Central memory CD4-positive, alpha-beta T cell (primary cell): ENCODE measurements at places on chromosomes 4 and X.

- DNase-seq = no peak
Measured at GRCh38 chrX:2450681-2451080, 50.1 kb downstream of the DHRSX start.

GRCh38 chr4:151665022-151665784 is 95.6 kb downstream of the GATB start:
- DNase-seq = no peak

GRCh38 chr4:68287704-68288392 is 42.4 kb upstream of the TMPRSS11B start:
- no peak for DNase-seq

DNA sequence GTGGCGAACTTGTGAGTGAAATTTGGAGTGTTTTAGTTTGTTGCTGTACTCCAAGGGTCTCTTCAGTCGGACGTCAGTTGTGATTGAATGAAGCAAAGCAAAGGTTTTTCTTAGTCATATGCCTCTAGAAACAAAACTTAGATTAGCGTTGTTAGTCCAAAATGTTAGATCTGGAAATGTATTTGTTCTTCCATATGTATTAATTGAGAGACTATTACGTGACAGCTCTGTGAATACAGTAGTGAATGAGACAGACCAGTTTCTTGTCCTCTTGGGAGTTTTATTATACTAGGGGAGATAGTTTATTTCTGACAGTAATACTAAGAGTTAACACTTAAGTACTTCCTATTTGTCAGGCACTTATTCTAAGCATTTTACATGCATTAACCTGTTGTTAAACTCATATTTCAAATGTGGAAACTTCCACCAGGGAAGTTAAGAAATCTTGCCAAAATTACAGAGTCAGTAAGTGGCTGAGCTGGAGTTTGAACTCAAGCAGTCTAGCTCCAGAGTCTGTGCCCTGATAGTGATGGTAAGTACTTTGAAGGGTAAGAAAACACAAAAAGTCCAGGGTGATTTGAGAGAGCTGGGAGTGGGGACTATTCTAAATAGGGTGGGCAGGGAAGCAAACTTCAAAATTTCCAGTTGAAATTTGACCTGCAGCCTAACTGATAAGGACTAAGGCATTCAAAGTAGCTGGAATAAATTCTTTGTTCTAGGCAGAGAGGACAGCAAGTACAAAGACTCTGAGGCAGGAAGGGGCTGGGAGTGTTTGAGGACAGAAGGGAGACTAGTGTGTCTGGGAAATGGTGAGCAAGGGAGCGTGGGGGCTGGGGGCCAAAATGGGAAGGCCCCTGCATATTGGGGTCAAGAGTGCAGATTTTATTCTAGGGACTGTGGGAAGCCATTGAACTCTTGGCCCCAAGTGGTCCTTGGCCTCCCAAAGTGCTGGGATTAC is 17.0 kb downstream of the ADD1 start:
- no peak for DNase-seq

GRCh38 chrX:47151435-47151834 is 6.4 kb downstream of the RBM10 start:
- DNase-seq = no peak

DNA sequence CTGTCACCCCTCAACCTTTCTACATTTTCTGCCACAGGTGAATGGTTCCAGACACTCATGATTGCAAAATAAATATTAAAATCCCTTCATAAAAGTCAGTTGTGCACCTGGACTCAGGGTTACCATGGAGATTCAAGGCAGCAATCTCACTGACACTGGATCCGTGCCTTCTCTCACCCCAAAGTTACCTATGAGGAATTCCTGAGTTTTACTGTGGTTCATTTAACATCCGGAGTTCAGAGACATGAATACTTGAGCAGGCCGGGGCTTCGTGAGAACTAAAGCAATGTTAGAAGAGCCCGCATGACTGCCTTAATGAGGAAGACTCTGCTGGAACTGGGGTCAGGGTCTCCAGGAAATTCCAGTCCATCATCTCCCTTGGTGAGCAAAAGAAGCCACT is 12.5 kb upstream of the CLNK start:
- no peak for DNase-seq
